ENCODE measurements at places on chromosomes 2 and 18.

DNA sequence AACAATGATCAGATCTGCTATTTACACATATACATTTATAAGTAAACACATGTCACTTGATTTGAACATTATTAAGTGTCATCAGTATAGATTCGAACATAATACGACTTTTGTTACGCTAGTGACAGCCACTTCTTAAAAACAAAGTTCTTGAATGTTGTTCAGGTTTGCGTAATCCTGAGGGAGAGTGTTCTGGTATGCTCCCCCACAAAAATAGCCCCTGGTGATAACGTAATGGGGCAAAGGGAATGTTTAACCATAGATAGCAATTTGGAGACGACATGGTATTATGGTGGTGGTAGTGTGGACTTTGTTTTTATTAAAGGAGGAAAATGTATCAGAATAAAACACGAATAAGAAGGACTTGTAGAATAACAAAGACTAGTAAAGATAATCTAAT, 90.6 kb downstream of the PLEKHM3 start:
- no peak for DNase-seq

GRCh38 chr2:219765231-219765911, 137.9 kb downstream of the SLC4A3 start:
- DNase-seq = no peak

DNA sequence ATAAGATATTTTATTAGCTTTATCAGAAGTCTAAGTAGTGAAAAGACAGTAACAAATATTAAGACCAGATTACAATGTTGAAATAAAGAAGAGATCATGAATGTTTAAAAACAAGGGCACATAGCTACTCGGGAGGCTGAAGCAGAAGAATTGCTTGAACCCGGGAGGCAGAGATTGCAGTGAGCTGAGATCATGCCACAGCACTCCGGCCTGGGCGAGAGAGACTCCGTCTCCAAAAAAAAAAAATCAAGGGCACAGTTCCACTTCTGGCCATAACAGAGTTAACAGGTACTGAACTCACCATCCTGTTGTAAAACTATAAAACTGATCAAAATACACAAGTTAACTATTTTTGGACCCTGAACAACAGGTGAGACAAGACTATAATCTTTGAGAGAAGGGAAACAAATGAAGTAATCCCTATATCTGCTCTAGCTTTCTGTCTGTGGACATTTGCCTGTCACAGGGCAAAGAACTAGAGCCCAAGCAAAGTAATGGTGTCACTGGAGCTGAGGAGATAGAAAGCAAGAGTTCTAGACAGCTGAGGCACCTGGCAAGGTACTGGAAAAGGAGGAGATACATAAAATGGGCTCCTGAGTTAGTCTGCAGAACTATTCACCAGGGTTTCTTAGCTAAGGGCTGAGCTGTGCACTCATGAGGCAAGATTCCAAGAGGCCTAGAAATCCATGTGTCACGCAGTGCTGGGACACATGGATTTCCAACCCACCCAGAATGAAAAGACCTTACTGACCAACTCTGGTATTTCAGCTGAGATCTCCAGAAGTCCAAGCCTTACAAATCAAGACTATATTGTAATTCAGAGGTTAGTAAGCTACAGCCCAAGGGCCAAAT, 15.2 kb downstream of the MMADHC start:
- DNase-seq = no peak

GRCh38 chr2:226600184-226600583, 199.4 kb downstream of the IRS1 start:
- DNase-seq = no peak

GRCh38 chr2:190088917-190089316, 26.4 kb upstream of the MSTN start:
- DNase-seq = peak; percentile 82

All from ELR (cell line).